ENCODE measurements at places on chromosomes 3 and 15.

DNA sequence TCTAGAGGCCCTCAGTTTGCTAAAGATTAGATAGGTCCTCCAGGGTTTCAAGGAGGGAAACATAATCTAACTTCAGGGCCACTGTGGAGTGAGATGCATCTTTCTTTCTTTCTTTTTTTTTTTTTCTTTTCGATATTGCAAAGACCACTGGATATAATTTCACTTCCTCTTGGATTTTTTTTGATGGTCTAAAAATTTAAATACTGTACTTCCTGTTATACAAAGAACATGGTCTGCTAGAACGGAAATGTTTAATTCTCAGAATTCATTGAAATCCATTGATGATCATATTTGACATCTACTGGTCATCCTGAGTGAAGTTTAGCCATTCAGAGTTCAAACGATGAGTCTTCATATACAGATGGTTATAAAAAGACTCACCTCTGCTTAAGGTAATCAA is 808.8 kb upstream of the LMCD1 start:
- no peak for DNase-seq
- no peak overlapping the region for H3K4me3 ChIP-seq
- H3K36me3 ChIP-seq: no peaks in the 10 kb centered on the region

DNA sequence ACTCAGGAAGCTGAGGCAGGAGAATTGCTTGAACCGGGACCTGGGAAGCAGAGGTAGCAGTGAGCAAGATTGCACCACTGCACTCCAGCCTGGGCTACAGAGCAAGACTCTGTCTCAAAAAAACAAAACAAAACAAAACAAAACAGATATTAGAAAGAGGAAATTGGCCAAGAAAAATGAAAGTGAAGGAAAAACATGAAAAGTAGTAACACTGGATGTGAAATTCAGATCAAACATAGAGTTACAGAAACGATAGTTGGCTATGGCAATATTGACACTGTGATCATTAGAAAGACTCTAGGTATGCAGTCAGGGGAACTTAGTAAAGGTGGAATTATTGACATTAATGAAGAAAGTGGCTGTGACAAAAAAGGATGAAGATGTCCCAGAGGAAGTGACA is 13.2 kb upstream of the TIPARP start:
- peaks cover 46% of the 10 kb centered on the region for H3K4me1 ChIP-seq
- H3K27ac ChIP-seq: peak overlapping the region; percentile 75
- peak overlapping the region; percentile 33 for H3K4me3 ChIP-seq
- no peak for DNase-seq
- no peaks in the 10 kb centered on the region for H3K36me3 ChIP-seq
- no peaks in the 10 kb centered on the region for H3K27me3 ChIP-seq

- H3K4me3 ChIP-seq: no peak overlapping the region
- no peak overlapping the region for H3K27ac ChIP-seq
- no peaks in the 10 kb centered on the region for H3K27me3 ChIP-seq
- H3K4me1 ChIP-seq: peaks cover 10% of the 10 kb centered on the region
- DNase-seq: no peak
- H3K36me3 ChIP-seq: peaks cover 84% of the 10 kb centered on the region
Measured at GRCh38 chr3:14451844-14452739, 49.7 kb downstream of the SLC6A6 start.

DNA sequence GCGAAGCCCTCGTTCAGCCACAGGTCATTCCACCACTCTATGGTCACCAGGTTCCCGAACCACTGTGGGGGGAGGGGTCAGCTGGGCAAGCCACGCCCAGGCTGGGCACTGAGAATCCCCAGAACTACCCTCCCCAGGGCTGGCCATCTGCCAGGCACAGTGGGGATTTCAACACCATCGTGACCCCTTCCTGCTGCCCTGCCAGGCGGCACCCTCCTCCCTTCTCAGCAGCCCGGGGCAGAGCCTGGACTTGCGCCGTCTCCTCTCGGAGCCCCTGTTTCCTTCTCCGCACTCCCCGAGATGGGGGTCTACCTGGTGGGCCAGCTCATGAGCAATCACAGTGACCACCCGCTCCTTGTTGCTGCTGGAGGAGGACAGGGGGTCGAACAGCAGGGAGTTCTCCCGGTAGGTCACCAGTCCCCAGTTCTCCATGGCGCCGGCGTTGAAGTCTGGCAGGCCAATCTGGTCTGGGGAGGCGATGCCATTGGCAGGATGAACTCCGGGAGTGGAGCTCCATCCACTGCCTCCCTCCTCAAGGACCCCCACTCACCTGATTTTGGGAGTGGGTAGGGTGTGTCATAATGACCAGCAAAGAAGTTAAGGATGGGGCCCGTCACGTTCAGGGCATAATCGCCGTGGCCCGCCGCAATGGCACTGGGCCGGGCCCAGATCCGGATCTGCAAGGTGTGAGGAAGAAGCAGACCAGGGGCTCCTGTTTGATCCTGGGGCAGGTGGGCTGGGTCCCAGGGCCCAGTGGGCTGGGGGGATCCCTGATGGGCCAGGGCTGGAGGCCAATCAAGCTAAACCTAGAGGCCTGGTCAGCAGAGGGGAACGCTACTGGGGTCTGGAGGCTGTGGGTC is 10.5 kb downstream of the ANPEP start:
- H3K4me3 ChIP-seq: no peak overlapping the region
- H3K27ac ChIP-seq: no peak overlapping the region
- DNase-seq: no peak
- no peaks in the 10 kb centered on the region for H3K36me3 ChIP-seq
- H3K4me1 ChIP-seq: peaks cover 11% of the 10 kb centered on the region
- peaks cover 5% of the 10 kb centered on the region for H3K27me3 ChIP-seq

DNA sequence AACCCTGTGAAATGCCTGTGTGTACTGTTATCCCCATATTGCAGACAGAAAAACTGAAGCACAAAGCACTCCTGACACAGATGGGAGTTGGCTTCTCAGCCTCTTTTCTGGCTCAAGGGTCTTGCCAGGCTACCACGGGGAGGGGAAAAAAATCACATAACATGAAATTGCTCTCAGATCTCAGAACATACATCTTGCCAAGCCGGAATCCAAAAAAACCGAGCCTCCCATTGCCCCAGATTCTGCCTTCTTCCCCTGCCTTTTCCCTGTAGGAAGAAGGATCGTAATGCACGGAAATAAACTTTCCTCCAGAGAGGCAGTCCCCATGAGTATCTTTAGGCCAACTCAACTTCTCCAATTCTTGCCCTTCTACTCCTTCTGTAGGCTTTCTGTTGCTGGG is 16.6 kb upstream of the MRPS22 start:
- no peak overlapping the region for H3K27ac ChIP-seq
- peaks cover 9% of the 10 kb centered on the region for H3K4me1 ChIP-seq
- H3K4me3 ChIP-seq: no peak overlapping the region

DNA sequence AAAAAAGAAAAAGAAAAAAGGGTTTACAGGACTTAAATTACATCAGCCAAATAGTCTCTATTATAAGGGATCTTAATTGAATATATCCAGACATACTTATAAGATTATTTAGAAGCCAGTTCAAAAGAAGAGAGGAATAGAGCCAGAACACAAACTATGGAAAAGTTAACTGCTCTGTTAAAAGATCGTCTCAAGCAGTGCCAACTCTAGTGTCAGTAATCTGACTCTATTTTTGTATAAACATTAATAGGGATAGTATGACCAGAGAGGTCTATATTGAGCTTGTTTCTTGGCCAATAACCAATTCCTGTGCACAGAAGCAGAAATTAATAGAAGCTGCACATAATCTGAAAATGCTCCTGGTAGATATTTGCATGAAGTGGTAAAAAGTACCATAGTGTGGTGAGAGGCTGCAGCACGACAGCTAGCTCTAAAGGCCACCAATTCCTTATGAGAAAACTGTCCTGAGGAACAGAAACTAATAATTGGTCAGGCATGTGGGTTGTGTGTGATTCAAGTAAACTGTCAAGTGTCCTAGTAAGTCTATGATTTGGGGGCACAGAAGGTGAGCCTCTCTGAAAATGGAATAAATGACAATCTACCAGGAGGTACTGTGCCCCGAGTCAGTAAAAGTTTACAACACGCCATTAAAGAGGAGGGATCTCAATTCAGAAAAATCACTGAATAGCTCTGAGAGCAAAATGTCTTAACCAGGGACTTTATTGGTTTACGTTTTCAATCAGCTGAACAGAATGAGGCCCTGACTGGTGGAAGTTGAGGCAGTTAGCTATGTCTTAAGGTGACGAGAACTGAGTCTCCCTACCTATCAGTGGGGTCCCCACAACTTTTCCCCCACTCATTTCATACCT is 51.5 kb upstream of the NANOGP8 start:
- H3K27ac ChIP-seq: no peak overlapping the region
- H3K36me3 ChIP-seq: no peaks in the 10 kb centered on the region
- H3K27me3 ChIP-seq: no peaks in the 10 kb centered on the region
- H3K4me1 ChIP-seq: no peaks in the 10 kb centered on the region

GRCh38 chr15:63046917-63047760 is 4.6 kb downstream of the TPM1 start:
- H3K4me3 ChIP-seq: peak overlapping the region; percentile 92
- DNase-seq: no peak
- peaks cover 2% of the 10 kb centered on the region for H3K36me3 ChIP-seq
- peak overlapping the region; percentile 53 for H3K27ac ChIP-seq
- H3K4me1 ChIP-seq: peaks cover 25% of the 10 kb centered on the region

DNA sequence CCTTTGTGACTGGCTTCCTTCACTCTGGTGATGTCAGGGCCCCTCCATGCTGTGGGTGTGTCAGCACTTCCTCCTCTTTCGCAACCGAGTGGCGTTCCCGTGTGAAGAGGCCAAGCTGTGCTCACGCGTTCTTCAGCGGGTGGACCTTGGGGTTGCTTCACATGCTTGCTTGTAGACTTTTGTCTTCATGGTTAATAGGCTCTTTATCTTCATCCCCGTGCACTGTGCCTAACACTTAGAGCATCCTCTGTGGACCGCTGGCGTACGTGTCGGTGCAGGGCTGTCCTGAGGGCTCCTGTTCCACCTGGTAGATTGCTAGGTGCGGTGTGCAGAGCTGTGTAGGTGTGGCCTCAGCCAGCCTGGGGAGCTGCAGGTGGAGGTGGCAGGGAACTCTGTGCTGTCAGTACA is 182.3 kb downstream of the OR4M2 start:
- no peak overlapping the region for H3K4me3 ChIP-seq
- H3K27ac ChIP-seq: no peak overlapping the region
- H3K27me3 ChIP-seq: no peaks in the 10 kb centered on the region
- H3K36me3 ChIP-seq: no peaks in the 10 kb centered on the region
- H3K4me1 ChIP-seq: no peaks in the 10 kb centered on the region
- DNase-seq: no peak

- H3K4me3 ChIP-seq: no peak overlapping the region
- H3K4me1 ChIP-seq: peaks cover 54% of the 10 kb centered on the region
- peak overlapping the region; percentile 19 for H3K27ac ChIP-seq
- peaks cover 68% of the 10 kb centered on the region for H3K36me3 ChIP-seq
Measured at GRCh38 chr3:4841225-4841624, 138.0 kb upstream of the BHLHE40 start.

- H3K4me1 ChIP-seq: no peaks in the 10 kb centered on the region
- peaks cover 3% of the 10 kb centered on the region for H3K27me3 ChIP-seq
- H3K36me3 ChIP-seq: no peaks in the 10 kb centered on the region
- H3K27ac ChIP-seq: no peak overlapping the region
Measured at GRCh38 chr15:62249501-62249900, 84.4 kb upstream of the C2CD4B start.

DNA sequence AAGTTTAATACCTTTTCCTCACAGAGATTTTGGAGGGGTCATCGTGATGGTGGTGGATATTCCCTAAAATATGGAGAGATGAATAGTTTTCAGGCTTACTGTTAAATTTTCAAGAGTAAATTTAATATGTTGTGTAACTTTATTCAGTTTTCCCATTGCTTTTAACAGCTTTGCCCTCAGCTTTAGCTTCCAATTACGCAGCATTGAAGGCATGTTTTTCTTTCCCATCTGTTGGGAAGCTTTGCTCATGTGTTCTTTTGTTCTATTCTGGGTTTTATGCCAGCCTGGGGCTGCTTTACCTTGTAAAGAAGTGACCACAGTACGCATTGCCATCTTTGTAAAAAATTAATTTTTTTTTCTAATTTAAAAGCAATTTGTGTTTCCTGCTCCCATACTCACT is 151.5 kb downstream of the B3GALNT1 start:
- H3K27ac ChIP-seq: no peak overlapping the region
- no peak for DNase-seq
- H3K4me1 ChIP-seq: no peaks in the 10 kb centered on the region

- no peaks in the 10 kb centered on the region for H3K4me1 ChIP-seq
- no peak overlapping the region for H3K27ac ChIP-seq
Measured at GRCh38 chr15:84949043-84949442, 32.6 kb upstream of the PDE8A start.

GRCh38 chr15:87401973-87402372 is 854.6 kb downstream of the NTRK3 start:
- H3K36me3 ChIP-seq: no peaks in the 10 kb centered on the region
- H3K27me3 ChIP-seq: no peaks in the 10 kb centered on the region
- H3K4me3 ChIP-seq: no peak overlapping the region
- no peak for DNase-seq

GRCh38 chr15:33742800-33743199 is 225.5 kb upstream of the CHRM5 start:
- no peak for DNase-seq
- peaks cover under 1% of the 10 kb centered on the region for H3K4me1 ChIP-seq
- no peak overlapping the region for H3K27ac ChIP-seq
- peaks cover 1% of the 10 kb centered on the region for H3K27me3 ChIP-seq
- H3K36me3 ChIP-seq: no peaks in the 10 kb centered on the region
- no peak overlapping the region for H3K4me3 ChIP-seq

DNA sequence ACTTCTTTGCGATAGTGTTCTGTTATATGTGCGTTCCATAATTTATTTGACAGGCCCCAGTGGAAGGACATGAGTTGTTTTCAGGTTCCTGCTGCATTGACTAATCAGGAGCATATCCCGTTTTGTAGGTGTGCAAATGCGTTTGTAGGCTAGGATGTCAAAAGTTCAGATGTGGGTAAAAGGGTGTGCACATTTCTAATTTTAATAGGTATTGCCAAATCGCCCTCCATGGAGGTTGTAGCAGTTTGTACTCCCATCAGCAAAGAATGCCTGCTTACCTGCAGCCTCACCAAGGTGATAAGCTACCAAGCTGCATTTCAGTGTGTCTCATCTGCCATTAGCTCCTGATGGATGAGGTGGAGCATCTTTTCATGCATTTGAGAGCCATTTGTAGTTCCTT is 36.3 kb downstream of the KLF13 start:
- no peaks in the 10 kb centered on the region for H3K27me3 ChIP-seq
- H3K36me3 ChIP-seq: peaks cover 17% of the 10 kb centered on the region
- DNase-seq: no peak
- H3K4me3 ChIP-seq: peak overlapping the region; percentile 26

GRCh38 chr3:117898722-117899522 is 1135.7 kb downstream of the IGSF11 start:
- H3K27me3 ChIP-seq: no peaks in the 10 kb centered on the region
- H3K27ac ChIP-seq: no peak overlapping the region
- H3K4me1 ChIP-seq: no peaks in the 10 kb centered on the region
- H3K4me3 ChIP-seq: no peak overlapping the region
